ENCODE measurements at places on chromosomes 1 and 21. TPM values are rescaled to one million over a fixed set of nuclear protein-coding genes. Genes with fewer than 3 reads are reported as not detected.

- no peak for DNase-seq
These were observed 421.5 kb downstream of the PTPRU start for GRCh38 chr1:29657816-29658215.

Gene LCE3D
- not detected for total RNA-seq

- no peak for DNase-seq
These were observed 9.6 kb upstream of the TNFRSF25 start for GRCh38 chr1:6475381-6476133.

DNA sequence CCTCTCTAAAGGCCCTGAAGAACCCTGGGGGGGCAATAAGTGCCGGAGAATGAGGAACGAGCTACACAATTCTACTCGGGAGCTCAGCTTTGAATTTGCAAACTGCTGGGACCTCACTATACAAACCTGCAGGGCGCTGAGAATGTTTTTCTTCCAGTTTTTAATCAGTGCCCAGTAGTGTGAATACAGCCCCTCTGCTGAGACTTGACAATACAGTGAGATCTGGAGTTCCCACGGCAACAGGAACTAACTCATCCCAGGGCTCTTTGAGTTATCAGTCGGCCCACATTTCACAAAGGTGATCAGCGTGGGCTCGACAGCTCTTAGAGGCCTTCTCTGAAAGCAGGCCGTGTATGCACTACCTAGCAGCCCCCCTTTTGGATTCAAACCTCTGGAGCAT, 41.7 kb downstream of the TMEM53 start:
- DNase-seq = no peak

Gene CSF3R
- total RNA-seq = 28.8 TPM

GRCh38 chr1:19926296-19927129, 3.1 kb upstream of the PLA2G2E start:
- no peak for DNase-seq
